ENCODE measurements at places on chromosomes 3 and 15.

DNA sequence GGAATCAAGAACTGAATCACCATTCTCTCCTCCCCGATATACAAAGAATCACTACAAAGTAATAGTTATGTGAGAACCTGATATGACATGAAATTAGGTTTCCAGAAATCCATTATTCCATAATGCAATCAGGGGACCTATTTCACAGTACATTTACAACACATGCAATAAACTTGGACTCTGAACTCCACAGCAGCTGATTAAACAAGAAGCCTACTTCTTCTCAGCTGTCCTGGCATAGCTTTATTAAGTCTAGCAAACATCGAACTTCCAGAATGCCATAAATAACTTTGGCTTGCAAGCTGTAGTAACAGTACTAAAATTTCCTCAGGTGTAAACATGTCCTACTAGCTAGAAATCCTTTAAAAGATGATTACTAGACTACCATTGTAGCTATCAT lies 17.8 kb downstream of the PDCD10 start:
- DNase-seq = no peak

GRCh38 chr15:28273873-28274610 lies 47.9 kb downstream of the HERC2 start:
- no peak for DNase-seq

- no peak for DNase-seq
Observed at GRCh38 chr3:138443091-138443490, 8.7 kb downstream of the ESYT3 start.

DNA sequence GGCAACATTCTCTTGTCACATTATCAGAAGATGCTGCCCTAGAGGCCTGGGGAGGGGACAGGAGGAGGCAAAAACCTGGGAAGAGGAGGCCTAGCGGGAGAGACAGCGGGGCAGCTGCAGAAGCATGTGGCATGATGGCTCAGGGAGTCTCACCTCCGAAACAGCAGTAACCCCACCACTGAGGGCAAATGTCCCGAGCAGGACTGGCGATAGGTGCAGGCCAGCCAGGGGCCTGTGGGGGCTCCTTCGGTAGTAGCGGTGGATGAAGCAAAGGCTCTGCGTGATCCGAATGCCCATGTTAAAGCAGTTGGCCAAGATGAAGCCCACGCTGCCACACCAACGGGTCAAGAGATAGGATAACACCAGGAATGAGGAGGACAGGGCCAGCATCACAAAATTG lies 38.0 kb downstream of the RFT1 start:
- no peak for DNase-seq

GRCh38 chr3:117278424-117279190 lies 569.0 kb downstream of the TUSC7 start:
- peak; percentile 1 for DNase-seq

- no peak for DNase-seq
Observed at GRCh38 chr15:42593143-42593542, 17.7 kb downstream of the STARD9 start.

DNA sequence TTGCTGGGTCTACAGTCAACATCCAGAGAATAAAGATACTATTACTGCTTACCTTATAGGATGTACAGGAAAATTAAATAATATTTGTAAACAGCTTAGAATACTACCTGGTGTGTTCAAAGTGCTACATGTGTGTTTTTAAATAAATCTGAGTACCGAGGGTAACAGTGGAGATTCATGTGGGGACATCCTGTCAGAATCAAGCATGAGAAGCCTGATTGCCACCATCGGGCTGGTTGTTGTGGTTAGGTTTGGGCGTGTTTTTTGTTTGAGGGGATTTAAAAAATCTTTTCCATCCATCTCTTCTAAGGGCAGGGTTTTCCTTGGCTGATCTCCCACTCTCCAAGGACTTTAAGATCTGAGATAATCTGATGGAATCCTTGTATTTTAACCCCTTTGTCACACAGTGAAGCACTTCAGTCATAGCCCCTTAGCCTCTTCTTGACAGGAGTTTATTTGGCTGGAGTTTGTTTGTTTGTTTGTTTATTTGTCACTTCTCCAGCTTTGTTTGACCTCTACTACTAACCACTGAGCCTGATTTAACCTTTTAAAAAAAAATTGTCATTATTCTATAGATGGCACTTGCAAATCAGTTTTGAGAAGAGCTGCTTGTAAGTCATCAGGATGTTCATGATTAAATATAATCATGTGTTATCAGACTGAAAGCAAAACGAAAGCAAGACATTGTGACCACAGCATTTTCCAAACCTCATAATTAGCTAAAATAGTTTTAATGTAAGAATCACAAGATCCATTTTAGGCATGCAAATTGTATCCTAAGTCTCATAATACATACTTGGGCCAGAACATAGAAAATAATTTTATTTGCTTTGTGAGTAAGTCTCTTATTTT lies 72.8 kb upstream of the RARB start:
- peak; percentile 29 for DNase-seq

GRCh38 chr3:12656193-12656592 lies 7.7 kb downstream of the RAF1 start:
- no peak for DNase-seq

DNA sequence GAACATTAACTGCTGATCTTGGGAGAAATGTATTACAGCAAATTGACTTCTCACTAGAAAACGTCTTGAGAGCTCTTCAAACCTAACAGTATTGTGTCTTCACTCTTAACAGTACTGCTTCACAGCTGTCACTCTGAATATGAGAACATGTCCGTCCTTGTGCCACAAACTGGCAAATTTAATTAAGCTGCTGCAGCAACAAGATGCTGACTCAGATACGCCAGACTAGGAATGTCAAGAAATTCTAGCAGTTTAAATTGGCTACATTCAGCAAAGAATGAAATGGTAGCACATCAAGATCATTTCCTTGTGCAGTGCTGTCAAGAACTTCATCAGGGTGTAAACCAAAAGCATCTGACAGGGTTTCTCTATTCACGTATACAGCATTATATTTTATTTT lies 7.6 kb downstream of the ICE2 start:
- DNase-seq = peak; percentile 36

Data from iris pigment epithelial cell (primary cell).